Activated CD4-positive, CD25-positive, alpha-beta regulatory T cell treated with anti-CD3 and anti-CD28 coated beads, Interleukin-2, amount 50 U/mL, for 24 hours (primary cell): ENCODE measurements at places on chromosomes 7 and 10.

- no peak for ATAC-seq
These were observed 541.0 kb downstream of the TNS3 start for GRCh38 chr7:47040795-47041347.

- no peak for ATAC-seq
These were observed 16.4 kb upstream of the BPGM start for GRCh38 chr7:134630237-134630636.

GRCh38 chr10:110556296-110556695 is 11.2 kb upstream of the SMC3 start:
- no peak for ATAC-seq

- ATAC-seq, result no peak
These were observed at the start of gene PRLHR for GRCh38 chr10:118595598-118596425. TSS of gene PRLHR (minus strand) at chr10:118595648. CDS start at chr10:118595244, 404 bp downstream.

DNA sequence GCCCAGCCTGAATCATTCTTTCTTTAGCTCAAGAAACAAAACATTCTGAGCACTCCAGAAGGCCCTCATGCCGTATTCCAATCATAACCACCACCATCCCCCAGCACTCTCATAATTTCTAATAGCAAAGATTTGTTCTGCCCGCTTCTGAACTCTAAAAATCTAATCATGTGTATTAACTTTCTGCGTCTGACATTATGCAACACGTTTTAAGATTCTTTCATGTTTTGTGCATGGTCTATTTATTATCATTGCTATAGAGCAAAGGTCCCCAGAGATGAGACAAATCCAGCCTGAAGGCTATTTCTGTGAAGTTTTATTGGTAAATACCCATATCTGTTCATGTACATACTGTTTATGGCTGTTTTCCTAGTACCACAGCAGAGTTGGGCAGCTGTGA is 8.8 kb downstream of the GDI2 start:
- ATAC-seq, result no peak

DNA sequence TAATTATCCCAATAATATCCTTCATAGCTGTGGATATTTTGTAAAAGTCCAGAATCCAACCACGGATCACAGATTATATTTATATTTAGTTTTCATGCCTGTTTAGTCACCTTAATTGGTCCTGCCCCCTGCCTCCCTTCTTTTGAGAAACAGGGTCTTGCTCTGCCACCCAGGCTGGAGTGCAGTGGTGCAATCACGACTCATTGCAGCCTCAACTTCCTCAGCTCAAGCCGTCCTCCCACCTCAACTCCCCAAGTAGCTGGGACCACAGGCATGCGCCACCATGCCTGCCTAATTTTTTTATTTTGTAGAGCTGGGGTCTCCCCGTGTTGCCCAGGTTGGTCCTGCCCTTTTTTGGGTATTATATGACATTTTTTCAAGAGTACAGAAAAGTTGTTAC is 129.4 kb downstream of the KAT6B start:
- no peak for ATAC-seq

DNA sequence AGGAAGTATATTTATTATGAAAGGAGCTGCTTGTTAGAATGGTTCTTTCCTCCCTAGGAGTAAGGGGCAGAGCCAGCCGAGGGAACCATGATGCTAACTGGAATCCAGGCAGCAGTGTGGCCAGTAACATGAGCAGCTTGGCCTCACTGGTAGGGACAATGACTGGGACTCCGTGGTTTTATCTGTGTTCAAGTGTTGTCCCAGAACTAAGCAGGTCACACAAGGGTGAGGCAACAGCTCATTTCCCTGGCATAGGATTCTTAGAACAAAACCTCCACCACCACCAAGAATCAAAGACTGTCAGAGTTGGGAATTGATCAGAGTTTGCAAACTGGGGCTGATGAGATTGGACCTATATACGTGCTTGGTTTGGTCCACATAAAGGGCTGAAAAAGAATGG is 138.9 kb upstream of the COBL start:
- ATAC-seq, result no peak

- no peak for ATAC-seq
These were observed 829.0 kb downstream of the GRID1 start for GRCh38 chr10:85537561-85537960.
